ENCODE measurements at places on chromosomes 3 and 15.

DNA sequence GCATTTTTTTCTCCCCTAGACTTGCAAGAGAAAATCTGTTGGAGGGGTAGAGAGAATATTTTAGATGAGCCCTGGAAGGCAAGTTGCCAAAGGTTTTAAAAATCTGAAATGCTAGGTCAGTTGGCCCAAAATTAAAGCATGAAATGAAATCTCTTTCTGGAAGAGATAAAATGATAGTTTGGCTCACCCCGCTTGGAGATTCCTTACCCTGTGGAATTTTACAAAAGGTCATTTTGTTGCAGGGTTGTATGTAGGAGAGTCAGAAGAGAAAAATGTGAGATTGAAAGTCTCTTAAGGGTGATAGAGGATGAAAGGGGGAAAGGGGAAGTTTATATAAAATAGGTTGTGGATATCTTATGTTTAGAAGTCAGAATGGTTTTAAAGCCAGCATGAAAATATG, 277.8 kb downstream of the CD47 start:
- peak; percentile 46 for DNase-seq

GRCh38 chr15:48334260-48334659, 3.0 kb downstream of the DUT start:
- no peak for DNase-seq

GRCh38 chr15:50773389-50773788, 7.9 kb upstream of the SPPL2A start:
- DNase-seq = no peak

DNA sequence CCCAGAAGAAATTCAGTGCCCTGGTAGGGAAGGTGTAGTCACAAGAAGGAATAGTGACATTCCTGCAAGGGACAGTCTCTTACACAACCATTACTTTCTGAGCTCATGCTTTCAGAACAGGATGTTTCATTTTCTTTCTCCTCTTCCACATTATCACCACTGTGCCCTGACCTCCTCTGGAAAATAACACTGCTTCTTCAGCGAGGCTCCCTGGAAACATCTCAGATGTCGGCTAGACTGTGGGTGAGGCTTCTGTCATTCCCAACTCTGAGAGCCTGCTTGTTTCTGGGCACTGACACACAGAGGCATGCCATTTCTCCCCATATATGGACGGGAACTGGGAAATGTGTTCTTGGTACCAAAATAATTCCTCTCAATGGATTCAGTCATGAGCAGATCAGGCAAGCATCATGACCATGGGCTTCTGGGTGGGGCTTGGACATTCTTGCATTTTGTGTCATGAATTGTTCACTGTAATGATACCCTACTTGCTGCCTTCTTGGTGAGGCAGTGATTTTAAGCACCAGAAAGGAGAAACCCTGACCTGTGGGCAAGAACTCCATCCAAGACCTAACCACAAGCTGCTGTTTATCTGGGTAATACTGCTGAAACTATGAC, 14.3 kb upstream of the TNFAIP8L3 start:
- peak; percentile 73 for DNase-seq

- no peak for DNase-seq
These were observed 71.0 kb downstream of the CHD2 start for GRCh38 chr15:92971081-92971480.

- no peak for DNase-seq
These were observed 37.3 kb downstream of the TMOD3 start for GRCh38 chr15:51866751-51867150.

DNA sequence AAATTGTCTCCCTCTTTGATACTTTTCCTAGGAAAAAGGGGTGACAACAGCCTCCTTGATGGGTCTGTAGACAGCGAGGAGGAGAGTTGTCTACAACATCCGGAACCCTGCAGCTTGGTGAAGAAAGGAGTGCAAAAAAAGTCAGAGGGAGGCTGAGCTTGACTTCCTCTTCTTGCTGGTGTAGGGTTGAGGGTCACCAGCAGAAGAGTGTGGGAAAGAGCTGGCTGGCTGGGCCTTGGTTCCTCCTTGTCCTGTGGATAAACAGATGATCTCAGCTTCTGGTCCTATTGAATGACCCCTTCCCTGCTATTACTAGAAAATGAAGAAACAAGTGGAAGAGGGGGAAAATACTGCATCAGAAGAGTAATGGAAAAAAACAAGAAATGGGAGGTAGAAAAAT, 20.4 kb downstream of the SLC7A14 start:
- DNase-seq = no peak

- peak; percentile 39 for DNase-seq
These were observed 496.1 kb downstream of the FOXP1 start for GRCh38 chr3:71087143-71088018.

- peak; percentile 64 for DNase-seq
These were observed 372.3 kb upstream of the IL12A start for GRCh38 chr3:159616234-159616825.

- DNase-seq = no peak
These were observed 154.4 kb downstream of the PEX5L start for GRCh38 chr3:179882292-179882691.

DNA sequence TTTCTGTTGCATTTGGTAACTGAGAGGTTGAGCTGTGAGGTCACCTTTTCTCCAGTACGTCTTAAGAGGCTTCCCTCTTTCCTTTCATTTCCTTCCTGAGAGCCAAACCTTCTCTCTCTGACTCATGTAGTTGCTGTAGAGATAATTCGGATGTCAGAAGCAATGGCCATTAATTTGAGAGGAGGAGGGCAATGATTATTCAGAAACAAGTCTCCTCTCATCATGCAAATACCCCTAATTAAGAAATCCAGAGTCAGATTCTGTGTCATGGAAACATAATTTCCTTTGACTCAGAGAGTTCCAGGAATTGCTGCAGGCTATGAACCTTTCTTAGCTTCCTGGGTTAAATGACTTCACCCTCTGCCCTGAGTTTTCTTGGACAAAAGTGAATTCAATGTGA, 59.0 kb upstream of the GSK3B start:
- DNase-seq = peak; percentile 82

DNA sequence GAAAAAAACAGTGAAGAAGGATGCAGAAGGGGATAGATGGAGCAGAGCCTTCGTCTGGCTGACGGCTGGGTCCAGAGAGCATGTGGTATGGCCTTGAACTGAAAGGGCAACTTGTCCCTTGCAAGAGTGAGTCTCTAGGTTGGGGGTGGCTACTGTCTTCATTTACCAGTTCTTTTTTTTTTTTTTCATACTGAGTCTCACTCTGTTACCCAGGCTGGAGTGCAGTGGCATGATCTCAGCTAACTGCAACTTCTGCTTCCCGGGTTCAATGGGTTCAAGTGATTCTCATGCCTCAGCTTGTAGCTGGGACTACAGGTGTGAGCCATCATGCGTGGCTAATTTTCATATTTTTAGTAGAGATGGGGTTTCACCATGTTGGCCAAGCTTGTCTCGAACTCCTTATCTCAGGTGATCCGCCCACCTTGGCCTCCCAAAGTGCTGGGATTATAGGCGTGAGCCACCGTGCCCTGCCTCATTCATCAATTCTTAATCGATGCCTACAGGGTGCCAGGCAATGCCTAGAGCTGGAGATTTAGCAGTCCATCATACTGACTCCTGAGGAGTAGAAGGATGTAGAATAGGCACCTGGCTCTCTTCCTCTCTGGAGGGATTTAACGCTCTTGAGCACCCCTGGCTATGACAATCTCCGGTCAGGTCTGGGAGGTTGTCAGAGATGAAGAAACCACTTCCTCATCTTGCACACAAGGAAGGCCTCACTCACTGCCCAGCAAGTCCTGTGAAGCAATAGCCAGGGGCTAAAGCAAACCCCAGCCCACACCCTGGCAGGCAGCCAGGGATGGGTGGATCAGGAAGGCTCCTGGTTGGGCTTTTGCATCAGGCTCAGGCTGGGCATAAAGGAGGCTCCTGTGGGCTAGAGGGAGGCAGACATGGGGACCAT, at the start of gene CAMP:
CAMP (plus strand) TSS at position 880 of the 898 bp plus-strand sequence; CDS start at position 897, 17 bp downstream.
- peak; percentile 52 for DNase-seq

DNA sequence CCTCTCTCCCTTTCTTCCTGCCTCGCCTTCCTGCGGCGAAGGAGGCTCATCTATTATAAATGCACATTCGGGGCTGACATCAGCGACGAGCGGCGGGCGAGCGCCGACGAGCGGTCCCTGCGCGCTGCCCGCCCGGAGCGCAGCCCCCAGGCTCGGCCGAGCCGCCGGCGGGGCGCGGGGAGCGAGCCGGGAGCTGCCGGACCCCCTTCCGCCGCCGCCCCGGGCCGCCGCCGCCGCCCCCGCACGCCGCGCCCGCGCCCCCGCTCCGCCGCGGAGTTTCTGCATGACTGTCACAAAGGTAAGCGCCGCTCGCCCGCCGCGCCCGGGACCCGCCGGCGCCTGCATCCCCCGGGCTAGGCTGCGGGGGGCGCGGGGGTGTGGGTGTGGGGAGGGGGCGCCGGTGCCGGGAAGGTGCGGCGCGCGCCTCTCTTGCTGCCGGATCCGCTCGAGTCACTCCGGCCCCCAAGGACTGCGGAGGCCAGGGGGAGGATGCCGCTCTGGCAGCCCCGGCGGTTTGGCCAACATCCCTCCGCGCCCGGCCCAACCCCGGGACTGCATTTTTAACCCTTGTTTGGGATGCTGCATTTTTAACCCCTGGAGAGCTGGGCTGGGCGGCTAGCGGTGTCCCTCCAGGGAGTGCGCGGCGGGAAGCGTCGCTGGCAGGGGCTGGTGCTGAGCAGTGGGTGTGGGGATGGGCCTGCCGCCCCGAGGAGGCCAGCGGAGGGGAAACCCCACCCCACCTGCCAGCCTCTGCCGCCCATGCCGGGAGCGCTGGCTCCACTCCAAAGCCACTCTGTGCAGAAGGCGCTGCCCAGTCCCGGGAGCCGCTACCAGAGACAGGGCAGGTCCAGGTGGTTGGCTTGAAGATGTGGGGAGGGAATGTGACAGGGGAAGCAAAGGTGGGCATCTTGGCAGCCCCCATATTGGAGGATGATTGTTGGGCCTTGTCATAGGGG, at the start of gene CORO2B:
CORO2B (plus strand) TSS at position 14 of the 956 bp plus-strand sequence; CDS start at position 284, 270 bp downstream.
- DNase-seq = peak; percentile 53

- no peak for DNase-seq
These were observed 49.2 kb upstream of the NANOGP8 start for GRCh38 chr15:35134299-35134698.

- DNase-seq = no peak
These were observed 107.4 kb downstream of the P2RY1 start for GRCh38 chr3:152942366-152942765.

DNA sequence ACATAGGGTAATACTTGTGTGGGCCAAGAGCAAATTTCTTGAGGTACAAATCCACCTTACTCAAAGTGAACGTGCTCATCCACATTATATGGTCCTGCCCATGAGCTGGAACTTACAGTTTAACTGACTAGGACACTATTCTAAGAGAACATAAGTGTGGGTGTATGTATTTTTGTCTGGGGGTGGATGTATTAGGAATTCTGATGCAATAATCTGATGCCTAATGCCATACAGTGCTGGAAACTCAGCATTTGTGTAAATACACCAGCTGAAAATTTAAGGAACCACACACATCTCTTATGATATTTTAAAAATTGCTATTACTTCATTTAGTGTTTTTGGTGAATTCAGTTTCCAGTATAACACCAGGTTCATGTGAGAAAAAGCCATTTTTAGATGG, 1350.7 kb downstream of the ZPLD1 start:
- DNase-seq = no peak

- DNase-seq = no peak
These were observed 1.8 kb downstream of the DALRD3 start for GRCh38 chr3:49016414-49017228.
